ENCODE measurements at places on chromosomes 4 and X.

GRCh38 chrX:112664924-112665323 is 14.8 kb downstream of the LHFPL1 start:
- no peak for DNase-seq

- DNase-seq = peak; percentile 57
Measured at GRCh38 chr4:36322921-36323354, 41.5 kb downstream of the DTHD1 start.

- DNase-seq = no peak
Measured at GRCh38 chr4:14184265-14184664, 556.7 kb upstream of the BOD1L1 start.

- DNase-seq = no peak
Measured at GRCh38 chr4:158782551-158783360, 13.9 kb downstream of the FNIP2 start.

GRCh38 chr4:110108422-110108821 is 90.0 kb downstream of the ELOVL6 start:
- no peak for DNase-seq

- DNase-seq = no peak
Measured at GRCh38 chrX:82320569-82320968, 1118.7 kb downstream of the SH3BGRL start.

DNA sequence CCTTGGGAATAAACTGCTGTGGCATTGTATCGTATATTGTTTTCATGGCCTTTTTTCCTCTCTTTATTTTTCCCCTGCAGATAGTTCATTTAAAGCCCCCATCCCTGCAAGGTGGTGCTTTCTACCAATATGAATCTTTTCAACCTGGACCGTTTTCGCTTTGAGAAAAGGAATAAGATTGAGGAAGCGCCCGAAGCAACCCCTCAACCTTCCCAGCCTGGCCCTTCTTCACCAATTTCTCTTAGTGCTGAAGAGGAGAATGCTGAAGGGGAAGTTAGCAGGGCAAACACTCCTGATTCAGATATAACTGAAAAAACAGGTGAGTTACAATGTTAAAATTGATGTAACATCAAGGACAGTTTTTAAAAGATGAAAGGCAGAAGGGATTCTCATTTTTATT is 601 bp downstream of the SMARCAD1 start:
- DNase-seq = no peak

DNA sequence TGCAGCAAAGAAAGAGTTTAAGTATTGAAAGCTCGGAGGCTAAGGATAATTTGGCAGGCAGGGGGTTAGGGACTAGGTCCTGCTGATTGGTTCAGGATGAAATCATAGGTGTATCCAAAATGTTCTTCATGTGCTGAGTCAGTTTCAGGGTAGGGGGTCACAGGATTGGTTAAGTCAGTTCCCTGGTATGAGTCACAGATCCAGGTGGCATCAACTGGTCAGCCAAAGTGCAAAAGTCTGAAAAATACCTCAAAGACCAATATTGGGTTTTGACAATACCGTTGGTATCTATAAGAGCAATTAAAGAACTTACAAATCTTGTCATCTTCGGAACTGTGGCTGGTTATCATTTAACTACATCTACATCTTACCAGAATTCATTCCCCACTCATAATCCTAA is 25.6 kb upstream of the PRDM8 start:
- DNase-seq = no peak

GRCh38 chrX:12953420-12953819 is 21.5 kb upstream of the TMSB4X start:
- DNase-seq = no peak

DNA sequence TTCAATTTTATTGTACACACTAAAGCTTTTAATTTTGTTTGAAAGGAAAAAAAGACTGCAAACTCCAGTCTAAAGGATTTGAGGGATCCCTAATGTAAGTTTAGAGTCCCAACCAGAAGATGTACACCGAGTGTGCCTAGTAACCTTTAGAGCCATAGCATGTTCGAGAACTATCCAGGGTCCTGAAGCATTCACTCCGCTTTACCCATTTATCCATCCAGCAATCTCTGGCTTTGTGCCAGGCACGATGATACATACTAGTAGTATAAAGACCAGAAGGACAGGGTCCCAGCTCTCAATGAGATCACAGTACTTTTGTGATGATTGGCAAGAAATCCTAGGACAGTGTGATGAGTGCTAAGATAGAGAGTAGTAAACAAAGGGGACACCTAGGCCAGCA is 168.7 kb downstream of the STK32B start:
- no peak for DNase-seq

DNA sequence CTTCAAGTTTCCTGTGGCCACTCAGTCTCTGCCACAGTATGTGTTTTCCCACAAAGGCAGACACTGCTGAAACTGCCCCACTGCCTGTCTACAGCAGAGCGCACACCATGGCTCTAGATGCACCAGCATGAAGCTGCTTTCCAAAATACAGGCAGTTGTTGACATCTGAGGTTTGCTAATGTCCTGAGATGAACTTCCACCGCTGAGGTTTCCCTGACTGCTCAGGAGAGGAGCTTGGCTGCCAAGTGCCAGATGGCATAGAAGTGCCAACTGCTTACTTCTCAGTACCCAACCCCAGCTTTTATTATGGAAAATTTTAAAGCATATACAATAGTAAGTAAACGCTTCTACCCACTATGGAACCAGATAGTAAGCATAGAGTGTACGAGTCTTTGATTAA is 61.0 kb upstream of the EXOC1L start:
- DNase-seq = no peak

- DNase-seq = no peak
Measured at GRCh38 chrX:112849016-112849415, 8.4 kb upstream of the AMOT start.

DNA sequence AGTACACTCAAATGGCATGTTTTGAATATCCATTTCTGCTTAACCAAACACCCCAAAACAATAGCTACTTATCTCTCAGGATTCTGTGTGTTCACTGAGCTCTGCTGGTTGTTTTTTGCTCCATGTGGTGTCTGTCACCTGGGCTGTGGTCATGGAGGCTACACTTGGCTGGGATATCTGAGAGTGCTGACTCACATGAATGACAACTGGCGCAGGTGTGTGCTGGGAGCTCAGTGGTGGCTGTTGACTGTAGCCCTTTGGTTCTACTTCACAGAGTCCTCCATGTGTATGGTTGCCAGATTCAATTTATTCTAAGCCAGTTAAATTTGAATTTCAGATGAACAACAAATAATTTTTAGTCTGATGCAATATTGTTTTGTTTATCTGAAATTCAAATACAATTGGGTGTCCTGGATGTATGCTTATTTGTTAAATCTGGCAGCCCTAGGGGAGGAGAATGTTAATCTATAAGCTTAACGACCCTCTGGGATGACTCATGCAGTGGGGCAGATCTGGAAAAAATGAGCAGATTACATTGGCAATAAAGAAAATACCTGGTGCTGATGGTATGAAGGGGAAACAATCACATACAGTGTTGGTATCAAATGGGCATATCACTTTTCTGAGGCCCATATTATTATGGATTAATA is 28.2 kb upstream of the TCEAL4 start:
- no peak for DNase-seq

GRCh38 chrX:80747832-80748231 is 61.8 kb downstream of the BRWD3 start:
- no peak for DNase-seq

DNA sequence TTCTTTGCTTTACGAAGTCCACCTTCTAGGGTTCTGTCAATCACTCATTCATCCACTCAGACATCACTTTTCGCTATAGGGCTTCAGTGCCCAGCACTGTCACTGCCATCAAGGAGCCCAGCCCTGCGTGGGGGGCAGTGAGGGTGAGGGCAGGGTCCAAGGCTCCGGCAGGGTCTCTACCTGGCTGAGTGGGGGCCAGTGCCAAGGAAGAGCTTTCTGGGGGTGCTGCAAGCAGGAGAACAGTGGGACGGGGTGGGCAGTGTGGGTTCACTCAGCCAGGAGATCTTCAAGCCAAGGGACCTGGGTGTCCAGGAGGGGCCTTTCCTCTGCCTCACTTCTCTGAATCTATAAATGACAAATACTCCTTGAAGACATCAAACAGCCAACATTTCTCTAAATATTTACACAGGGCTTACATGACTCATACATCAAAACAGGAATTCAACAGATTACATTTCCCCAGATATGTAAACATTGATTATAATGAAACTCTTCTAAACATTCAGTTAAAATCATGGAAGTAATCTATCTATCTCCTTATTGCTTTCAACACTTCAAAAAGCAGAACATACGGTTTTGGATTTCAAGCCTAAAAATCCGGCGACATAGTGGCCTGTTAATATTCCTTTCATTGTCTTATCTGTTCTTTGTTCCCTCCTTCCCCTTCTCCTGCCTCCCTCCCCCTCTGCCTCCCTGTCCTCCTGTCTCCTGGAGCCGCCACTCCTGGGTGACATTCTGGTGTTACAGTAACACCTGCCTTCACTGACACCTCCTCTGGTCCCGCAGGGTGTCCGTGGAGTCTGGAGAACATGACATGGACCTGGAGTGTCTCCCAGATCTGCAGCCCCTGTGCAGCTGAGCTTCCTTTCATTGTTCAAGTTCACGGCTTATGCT is 94.4 kb upstream of the ADRA2C start:
- DNase-seq = no peak

- DNase-seq = no peak
Measured at GRCh38 chrX:16979226-16979625, 32.8 kb downstream of the REPS2 start.

GRCh38 chr4:122827258-122827878 is 737 bp downstream of the FGF2 start:
- peak; percentile 10 for DNase-seq

GRCh38 chr4:15982842-15983524 is 20.0 kb upstream of the FGFBP2 start:
- DNase-seq = no peak

DNA sequence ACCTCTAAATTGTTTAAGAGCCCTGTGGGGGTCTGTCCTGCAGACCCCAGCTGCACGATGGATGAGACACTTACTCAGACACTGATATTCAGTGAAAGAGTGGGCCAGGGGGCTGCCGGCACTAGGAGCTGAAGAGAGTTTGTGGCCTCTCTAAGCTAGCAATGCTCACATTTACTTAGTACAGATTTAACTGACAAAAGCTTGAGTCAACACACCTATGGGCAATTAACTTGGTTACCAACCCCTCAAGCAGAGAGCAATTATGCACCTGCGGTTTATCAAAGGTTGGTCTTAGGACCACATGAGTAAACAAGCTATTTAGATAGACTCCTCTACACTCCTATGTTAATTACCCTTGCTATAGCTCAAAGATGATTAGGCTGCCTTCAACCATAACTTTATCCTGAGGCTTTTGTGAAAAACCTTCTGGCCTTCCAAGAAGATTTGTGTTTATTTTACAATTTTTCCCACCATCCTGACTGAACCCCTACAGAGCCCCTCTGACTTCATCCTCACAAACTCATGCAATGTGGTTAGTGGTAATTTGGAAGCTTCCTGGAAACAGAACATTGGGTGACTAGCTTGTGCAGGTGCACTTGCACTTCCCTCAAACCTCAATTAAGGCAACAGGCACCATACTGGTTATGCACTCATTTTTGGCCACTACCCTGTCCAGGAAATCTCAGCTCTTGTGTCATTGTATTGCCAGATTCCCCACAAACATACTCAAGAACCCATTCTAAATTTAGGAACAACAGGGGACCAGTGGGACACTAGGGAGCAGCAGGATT is 234.4 kb upstream of the ITM2A start:
- DNase-seq = no peak

DNA sequence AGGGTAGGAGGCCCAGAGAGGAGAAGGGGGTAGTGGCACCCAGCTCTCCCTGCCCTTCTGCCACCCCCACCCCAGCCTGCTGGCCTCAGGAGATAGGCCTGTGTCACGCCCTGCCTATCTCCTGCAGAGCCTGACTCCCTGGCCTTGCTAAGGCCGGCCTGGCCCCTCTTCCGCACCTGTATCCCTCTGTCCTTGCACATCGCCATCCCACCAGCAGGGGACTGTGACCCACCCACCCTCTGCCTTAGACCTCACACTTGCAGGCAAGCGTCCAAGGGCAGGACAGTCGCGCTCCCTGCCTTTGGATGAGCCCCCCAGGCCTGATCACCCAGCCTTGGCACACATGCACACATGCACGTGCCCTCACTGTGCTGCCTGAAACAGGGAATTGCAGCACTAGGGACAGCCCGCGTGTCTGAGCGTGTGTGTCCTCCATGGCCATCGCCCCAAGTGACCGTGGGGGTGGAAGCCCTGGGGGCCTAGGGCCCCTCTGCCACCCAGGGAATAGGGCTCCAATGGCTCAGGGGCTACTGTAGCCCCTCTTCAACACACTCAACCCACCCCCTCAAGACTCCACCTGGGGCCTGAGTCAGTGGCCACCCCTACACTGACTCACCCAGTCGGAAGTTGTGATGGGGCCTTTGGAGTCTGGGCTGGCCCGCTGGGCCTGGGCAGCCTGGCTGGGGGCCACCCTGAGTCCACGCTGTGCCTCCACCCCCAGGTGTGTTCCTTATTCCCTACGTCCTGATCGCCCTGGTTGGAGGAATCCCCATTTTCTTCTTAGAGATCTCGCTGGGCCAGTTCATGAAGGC is 2.1 kb downstream of the SLC6A8 start:
- no peak for DNase-seq

DNA sequence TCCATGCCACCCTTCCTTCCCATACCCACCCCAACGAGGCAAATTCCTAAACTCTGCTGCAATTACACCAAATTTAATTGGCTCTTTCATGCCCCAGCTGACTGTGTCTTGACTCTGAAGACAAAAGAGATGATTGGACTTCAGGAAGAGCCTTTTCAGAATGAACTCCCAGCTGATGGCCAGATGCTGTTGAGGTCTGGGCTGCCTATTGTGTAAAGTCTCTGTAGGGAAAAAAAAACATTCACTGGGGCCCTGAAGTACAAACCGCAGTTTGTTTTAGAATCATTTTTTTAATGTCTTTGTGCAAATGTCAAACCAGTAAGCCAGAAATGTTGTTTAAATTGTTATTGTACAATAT is 174.8 kb downstream of the HHIP start:
- no peak for DNase-seq

DNA sequence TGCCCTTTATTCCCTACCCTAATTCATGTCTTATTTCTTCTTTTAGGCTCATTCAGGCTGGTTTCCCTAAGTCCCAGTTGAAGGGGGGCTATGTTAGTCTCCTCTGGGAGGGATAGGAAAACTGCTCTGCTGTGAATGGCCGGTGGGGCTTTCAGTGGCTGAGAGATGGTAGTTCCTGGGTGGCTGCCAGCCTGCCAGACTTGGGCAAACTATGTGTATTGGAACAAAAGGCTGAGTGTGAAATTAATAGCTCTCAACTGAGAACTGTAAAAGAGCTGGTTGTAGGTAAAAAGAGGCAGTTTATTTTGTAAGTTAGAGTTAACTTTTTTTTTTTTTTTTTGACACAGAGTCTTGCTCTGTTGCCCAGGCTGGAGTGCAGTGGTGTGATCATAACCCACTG is 28.8 kb downstream of the ARHGAP10 start:
- no peak for DNase-seq

GRCh38 chr4:92101737-92102172 is 202.0 kb upstream of the GRID2 start:
- DNase-seq = no peak

GRCh38 chrX:129522184-129523078 is 859 bp downstream of the SMARCA1 start:
- no peak for DNase-seq

GRCh38 chrX:11908371-11908770 is 150.3 kb downstream of the MSL3 start:
- peak; percentile 24 for DNase-seq
